ENCODE measurements at places on chromosomes 13 and 19. TPM values are rescaled to one million over a fixed set of nuclear protein-coding genes. Genes with fewer than 3 reads are reported as not detected.

STOML3 gene
- not detected for total RNA-seq

DNA sequence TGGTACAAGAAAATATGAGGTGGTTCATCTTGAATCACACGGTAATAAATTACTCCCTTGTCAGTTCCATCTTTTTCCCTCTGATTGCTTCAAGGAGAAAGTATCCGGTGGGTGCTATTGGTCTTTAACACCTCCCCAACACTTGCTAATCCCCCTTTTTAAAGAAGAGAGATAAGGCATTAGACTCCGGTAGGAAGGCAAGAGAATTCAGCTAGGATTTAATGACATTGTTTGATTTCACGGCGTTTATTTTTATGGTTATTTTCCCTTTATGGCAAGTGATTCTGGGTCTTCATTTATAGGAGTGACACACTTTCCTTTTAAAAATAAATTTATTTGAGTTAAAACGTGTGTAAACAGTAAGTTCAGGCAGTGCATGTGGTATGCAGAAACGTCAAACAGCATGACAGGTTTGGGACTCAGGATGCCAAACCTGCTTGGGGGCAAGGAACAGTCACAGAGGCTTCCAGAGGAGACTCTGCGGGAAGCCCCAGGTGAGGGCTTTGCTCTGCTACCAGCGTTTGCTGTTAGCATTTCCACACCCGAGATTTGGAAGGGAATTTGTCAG, 36.5 kb downstream of the TSHZ3 start:
- H3K36me3 ChIP-seq = no peaks in the 10 kb centered on the region
- no peak overlapping the region for H3K4me3 ChIP-seq
- no peak for DNase-seq
- no peaks in the 10 kb centered on the region for H3K27me3 ChIP-seq

DNA sequence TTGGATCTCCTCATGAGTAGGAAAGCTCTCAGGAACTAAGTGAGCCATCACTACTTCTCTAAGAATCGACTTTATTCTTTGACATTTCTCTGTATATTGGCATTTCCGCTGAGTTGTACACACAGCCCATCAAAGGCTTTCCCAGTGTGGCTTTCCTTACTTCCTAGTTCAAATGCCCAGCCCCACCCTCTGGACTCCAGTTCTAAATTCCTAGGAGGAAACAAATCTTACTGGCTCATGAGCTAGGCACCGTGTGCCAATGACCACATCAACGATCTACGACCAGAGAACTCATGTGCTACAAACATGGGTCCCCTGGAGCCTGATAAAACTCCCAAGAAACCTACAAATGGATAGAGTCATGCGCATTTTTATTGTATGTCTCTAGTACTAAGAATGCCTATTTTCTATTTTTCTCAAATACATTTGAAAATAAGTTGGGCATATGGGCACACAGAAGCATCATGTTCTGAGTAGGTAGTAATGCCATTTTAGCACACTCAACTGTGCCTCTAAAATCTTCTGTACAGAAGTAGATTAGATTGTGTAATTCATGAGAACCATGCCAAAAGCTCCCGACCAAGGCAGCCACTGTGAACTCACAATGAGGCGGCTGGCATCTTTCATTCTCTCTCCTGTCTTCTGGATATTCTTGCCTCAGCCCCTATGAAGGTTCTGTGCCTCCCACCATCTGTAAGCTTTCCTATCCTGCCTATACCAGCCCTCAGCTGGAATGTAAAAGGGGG, 10.5 kb upstream of the RAP2A start:
- DNase-seq = peak; percentile 35
- no peaks in the 10 kb centered on the region for H3K27me3 ChIP-seq
- peak overlapping the region; percentile 56 for H3K27ac ChIP-seq
- H3K36me3 ChIP-seq = no peaks in the 10 kb centered on the region
- no peak overlapping the region for H3K4me3 ChIP-seq
- H3K4me1 ChIP-seq = peaks cover 14% of the 10 kb centered on the region

DNA sequence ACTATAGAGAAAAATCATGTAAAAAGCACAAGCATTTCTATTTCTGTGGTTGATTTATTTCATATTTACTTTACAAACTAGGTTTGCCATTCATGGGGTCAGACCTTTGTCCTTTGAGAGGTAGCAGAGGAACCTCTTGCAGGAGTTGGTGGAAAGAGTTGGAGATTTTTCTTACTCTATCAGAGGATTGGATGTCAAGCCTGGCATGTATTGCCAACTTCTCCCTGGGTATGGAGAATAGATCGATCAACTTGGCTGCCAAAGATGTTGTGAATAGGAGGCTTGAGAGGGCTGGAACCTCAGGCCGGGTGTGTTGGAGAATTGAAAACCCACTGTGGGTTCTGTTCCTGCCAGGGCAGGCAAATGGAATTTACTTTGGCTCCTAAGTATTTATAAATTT, 81.2 kb downstream of the WDFY2 start:
- DNase-seq = no peak
- H3K4me3 ChIP-seq = no peak overlapping the region
- no peak overlapping the region for H3K27ac ChIP-seq
- H3K4me1 ChIP-seq = no peaks in the 10 kb centered on the region
- no peaks in the 10 kb centered on the region for H3K27me3 ChIP-seq

KIR2DL1 gene
- not detected for total RNA-seq

MBD3L3 gene
- total RNA-seq = not detected

SELENOV gene
- total RNA-seq = not detected

LILRA5 gene
- total RNA-seq = 0.27 TPM

SBK2 gene
- 1.8 TPM for total RNA-seq

KLK8 gene
- not detected for total RNA-seq

DNA sequence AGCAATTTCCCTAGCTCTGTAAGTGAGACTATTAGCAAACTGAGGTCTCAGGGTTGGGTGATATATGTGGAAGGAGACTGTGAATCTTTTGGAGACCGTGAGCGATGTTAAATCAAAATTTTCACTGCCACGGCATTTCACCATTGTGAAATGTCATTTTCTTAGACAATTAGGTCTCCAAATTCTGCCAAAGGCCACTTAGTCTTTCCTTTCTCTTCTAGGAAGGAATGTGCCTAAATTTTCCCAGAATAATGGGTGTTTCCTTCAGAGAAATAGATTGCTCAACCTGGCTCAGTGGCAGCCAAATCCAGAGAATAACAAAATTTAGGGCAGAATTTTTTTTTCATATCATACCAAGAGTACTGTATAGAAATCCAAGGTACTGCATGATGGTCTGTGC, 64.5 kb upstream of the SCEL start:
- no peak for DNase-seq
- no peak overlapping the region for H3K4me3 ChIP-seq
- no peak overlapping the region for H3K27ac ChIP-seq
- no peaks in the 10 kb centered on the region for H3K4me1 ChIP-seq

- H3K4me1 ChIP-seq = peaks cover 12% of the 10 kb centered on the region
- no peak overlapping the region for H3K27ac ChIP-seq
- peaks cover 4% of the 10 kb centered on the region for H3K36me3 ChIP-seq
- no peak overlapping the region for H3K4me3 ChIP-seq
- H3K27me3 ChIP-seq = no peaks in the 10 kb centered on the region
- DNase-seq = no peak
Observed at GRCh38 chr13:52461265-52461664, 6.0 kb downstream of the CKAP2 start.

- H3K4me1 ChIP-seq = no peaks in the 10 kb centered on the region
- H3K36me3 ChIP-seq = no peaks in the 10 kb centered on the region
- H3K27ac ChIP-seq = no peak overlapping the region
- no peaks in the 10 kb centered on the region for H3K27me3 ChIP-seq
- no peak overlapping the region for H3K4me3 ChIP-seq
- DNase-seq = no peak
Observed at GRCh38 chr13:83794583-83794982, 87.7 kb downstream of the SLITRK1 start.

DNA sequence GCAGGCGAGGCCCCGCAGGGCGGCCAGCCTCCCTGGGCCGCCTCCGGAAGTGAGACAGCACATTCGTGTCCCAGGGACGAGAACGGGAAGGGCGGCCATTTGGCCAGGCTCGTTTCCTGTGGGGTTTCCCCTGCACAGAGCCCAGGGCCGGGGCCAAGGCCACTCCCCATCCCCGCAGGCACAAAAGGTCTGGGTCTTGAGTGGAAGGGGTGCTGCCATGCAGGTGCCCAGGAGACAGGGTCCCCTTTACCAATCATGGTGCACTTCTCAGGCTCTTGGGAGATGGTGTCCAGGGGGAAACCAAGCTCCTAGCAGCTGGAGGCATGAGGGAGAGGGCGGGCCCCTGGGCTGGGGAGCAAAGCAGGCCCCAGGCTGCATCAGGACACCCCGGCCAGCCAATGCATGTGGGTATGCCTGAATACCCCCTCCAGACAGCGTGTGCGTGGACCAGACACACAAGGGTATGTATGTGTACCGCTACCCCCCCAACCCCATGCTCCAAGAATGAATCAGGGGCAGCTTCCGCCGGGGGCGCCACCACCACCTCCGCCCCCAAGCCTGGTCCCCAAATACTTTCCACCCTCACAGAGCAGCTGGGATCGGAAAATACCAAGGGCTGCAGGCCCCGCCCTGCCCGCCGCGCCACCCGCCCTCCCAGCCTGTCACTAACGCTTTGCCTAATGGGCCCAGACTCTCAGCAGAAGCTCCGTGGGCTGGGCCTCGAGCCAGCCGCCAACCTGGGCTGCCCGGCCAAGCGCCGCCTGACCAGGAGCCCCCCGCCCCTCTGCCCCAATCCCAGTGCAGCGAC, 37.6 kb upstream of the NANOS3 start:
- peak overlapping the region; percentile 100 for H3K27ac ChIP-seq
- H3K4me1 ChIP-seq = peaks cover 55% of the 10 kb centered on the region
- H3K27me3 ChIP-seq = no peaks in the 10 kb centered on the region
- DNase-seq = peak; percentile 97
- H3K4me3 ChIP-seq = peak overlapping the region; percentile 93
- peaks cover 34% of the 10 kb centered on the region for H3K36me3 ChIP-seq

ZBTB32 gene
- not detected for total RNA-seq

DNA sequence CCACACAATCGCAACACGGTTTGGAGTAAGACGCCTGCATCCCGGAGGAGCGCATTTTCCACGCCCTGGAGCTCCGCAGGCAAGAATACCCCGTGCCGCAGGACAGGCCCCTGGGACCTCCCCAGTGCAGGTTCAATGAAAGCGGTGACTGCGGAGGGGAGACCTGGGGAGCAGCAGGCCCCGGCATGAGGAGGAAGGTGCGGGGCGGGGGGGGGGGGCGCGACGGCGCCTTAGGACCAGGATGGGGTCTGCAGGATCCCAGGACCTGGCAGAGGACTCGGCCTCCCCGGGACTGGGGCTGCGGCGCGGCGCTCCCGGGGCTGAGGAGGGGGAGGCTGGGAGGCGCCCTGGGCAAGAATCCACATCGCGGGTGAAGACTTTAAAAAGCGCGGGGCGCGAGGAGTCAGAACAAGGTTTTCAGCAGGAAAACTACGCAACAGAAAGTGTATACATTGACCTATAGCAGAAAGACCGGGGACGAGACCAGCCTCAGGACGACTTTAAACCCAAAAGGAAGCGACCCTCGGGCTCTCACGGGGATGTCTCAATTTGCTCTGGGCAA, 432 bp downstream of the ZNF611 start:
- no peaks in the 10 kb centered on the region for H3K27me3 ChIP-seq
- DNase-seq = peak; percentile 30
- H3K4me1 ChIP-seq = peaks cover 12% of the 10 kb centered on the region
- H3K36me3 ChIP-seq = no peaks in the 10 kb centered on the region
- H3K4me3 ChIP-seq = peak overlapping the region; percentile 95

KCTD12 gene
- total RNA-seq = 34.7 TPM

- H3K36me3 ChIP-seq = no peaks in the 10 kb centered on the region
- no peak overlapping the region for H3K4me3 ChIP-seq
- peaks cover 73% of the 10 kb centered on the region for H3K4me1 ChIP-seq
Observed at GRCh38 chr19:13160557-13160956, 10.3 kb downstream of the IER2 start.

- DNase-seq = no peak
- H3K4me3 ChIP-seq = no peak overlapping the region
- peaks cover 36% of the 10 kb centered on the region for H3K4me1 ChIP-seq
- H3K36me3 ChIP-seq = no peaks in the 10 kb centered on the region
Observed at GRCh38 chr13:74070065-74070464, 64.1 kb downstream of the KLF12 start.

DNA sequence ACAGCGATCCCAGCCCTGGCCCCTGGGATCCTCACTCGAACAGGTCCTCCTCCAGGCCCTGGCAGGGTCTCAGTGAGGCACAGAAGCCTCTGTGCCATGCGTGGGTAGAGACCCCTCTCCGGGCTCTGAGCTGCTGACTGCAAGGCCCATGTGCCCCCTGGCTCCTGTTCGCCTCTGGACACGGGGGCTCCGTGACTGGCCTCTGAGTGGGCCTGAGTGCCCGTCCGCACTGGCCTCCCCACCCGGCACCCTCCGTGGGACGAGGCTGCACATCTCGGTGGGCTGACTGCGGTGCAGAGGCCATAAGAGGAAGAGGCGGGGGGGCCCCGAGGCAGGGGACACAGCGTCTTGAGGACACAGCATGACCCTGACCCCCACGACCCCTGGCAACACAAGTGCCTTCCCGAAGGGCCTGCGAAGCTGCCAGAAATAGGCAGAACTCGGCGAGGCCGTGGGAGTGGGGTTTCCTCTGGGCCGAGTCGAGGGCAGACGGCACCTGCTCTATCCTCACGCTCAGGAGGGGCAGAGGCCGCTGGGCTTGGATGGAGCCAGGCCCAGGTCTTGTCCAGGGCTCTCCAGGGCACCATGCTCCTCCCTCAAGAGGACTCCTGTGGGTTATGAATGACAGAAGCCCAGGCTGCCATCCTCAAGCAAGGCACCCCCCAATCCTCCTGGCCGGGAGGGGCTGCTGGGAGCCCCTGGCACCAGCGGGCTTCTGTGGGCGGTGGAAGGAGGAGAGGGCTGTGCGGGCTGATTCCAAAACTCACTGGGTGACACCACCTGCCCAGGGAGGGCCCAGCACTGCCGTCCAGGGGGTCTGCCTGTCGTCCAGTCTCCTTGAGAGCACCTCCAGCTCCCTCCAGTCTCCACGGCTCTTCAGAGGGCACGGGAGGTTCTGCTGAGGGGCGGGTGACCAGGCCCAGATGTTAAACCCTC, 52.6 kb downstream of the RASA3 start:
- H3K4me1 ChIP-seq = no peaks in the 10 kb centered on the region
- no peaks in the 10 kb centered on the region for H3K36me3 ChIP-seq
- no peaks in the 10 kb centered on the region for H3K27me3 ChIP-seq
- DNase-seq = peak; percentile 28
- H3K27ac ChIP-seq = no peak overlapping the region

- H3K36me3 ChIP-seq = no peaks in the 10 kb centered on the region
- peaks cover 10% of the 10 kb centered on the region for H3K4me1 ChIP-seq
- peak overlapping the region; percentile 34 for H3K4me3 ChIP-seq
- no peaks in the 10 kb centered on the region for H3K27me3 ChIP-seq
Observed at GRCh38 chr13:99432609-99433542, 68.4 kb upstream of the TM9SF2 start.

GRCh38 chr19:46574533-46574932, 26.6 kb upstream of the CALM3 start:
- H3K36me3 ChIP-seq = no peaks in the 10 kb centered on the region
- DNase-seq = no peak
- no peaks in the 10 kb centered on the region for H3K4me1 ChIP-seq
- H3K4me3 ChIP-seq = no peak overlapping the region
- no peak overlapping the region for H3K27ac ChIP-seq

TRPM4 gene
- 19.3 TPM for total RNA-seq

- no peaks in the 10 kb centered on the region for H3K27me3 ChIP-seq
- H3K4me1 ChIP-seq = peaks cover 19% of the 10 kb centered on the region
- peak overlapping the region; percentile 62 for H3K27ac ChIP-seq
- DNase-seq = no peak
Observed at GRCh38 chr13:48586591-48587103, 53.8 kb upstream of the RCBTB2 start.

CNN1 gene
- 92.1 TPM for total RNA-seq
